ENCODE measurements at places on chromosomes 6 and 20.

GRCh38 chr6:169225131-169225576 is 28.5 kb downstream of the THBS2 start:
- no peak for DNase-seq

DNA sequence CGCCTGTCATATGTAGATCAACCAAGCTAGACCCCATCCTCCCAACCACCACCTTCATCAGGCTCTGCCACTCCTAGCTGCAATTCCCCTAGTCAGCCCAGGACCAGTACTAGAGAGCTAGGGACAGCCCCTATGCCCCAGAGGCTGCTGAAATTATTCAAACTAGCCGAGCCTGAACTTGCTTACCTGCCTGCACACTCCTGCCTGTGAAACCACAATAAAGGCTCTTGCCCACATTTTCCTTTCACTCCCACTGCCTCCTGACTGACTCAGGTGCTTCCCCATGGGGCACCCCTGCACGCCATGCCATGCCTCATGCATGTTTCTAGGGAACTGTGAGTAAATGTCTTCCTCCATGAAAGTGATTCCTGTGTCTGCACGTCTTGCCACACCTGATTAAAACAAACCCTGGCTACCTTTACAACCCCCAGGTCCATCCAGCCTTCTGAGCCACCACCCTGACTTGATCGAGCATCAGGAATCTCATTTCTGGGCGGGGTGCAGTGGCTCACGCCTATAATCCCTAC is 66.5 kb upstream of the IER3 start:
- no peak for DNase-seq

DNA sequence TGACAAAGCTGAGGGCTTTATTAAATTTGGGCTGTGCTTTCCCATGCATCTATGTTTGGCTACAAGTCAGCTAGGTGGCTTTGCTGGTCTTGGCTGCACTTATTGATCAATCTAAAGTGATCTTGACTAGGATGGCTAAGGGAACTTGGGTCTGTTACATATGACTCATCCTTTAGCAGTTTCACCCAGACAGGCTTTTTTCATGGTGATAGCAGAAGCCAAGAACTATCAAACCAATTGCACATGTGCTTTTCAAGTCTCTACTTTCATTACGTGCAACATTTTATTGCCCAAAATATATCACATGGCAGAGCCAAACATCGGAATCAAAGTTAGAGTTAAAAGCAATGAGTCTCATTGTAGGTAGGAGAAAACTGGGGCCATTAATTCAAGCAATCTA is 626.3 kb downstream of the TENT5A start:
- DNase-seq, result no peak

- no peak for DNase-seq
Measured at GRCh38 chr20:57025666-57026224, 240.7 kb downstream of the BMP7 start.

DNA sequence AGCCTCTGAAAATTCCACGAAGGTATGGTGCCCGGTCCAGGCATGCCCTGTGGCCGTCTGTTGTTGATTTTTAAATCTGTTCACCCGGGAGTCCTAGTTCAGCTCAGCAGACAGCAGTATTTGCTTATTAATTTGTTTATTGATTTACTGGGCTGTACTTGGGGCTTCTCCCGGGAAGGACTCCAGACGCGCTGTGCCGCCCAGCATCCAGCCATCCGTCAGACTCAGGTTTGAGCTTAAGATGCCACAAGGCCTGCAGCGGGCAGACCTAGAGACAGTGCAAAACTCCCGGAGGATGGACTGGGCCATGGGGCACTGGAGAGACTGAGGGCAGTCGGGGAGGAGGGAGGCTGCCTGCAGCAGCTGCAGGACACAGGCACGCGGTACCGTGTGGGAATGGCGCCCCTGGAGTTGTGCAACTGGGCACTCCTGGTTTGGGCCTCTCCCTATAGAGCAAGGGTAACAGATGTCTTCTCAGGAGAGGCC is 17.3 kb upstream of the CCDC167 start:
- no peak for DNase-seq

DNA sequence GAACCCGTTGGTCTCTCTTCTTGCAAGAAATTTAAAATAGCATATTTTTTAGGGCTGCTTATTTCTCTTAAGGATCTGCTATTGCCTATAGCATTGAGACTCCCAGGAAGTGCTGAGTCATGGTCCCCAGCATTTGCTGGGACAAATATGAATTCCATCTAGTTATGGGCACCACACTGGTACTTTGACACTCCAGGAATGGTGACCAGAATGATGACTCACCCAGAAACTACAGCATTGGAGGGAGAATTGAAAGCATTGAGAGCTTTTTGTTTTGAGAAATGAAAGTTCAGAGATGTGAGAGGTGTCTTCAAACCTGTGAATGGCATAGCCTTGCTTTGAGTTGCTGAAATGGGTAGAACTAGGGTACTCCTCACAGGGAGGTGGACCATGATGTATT is 699.7 kb downstream of the DHX35 start:
- DNase-seq, result no peak

DNA sequence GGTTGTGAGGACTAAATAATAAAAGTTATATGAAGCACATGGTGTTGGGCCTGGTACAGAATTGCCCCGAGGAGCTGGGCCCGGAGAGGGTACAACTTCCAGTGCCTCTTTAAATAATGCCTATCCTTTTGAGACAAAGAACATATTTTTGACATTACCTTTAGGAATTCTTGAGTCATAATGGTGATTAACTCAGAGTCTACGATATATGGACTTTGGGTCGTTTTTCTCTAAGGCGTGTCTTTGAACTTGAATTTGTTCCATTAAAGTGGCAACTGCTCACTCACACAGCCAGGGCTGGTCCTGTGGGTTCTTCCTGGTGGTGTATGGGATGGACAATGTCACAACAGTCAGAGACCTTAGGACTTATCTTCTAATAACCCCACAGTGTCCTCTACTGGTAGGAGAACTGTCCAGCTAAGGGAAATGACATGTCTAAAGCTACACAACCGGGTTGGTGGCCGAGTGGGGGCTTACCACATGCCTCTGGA is 106.5 kb downstream of the CDC5L start:
- DNase-seq, result no peak

GRCh38 chr6:147298461-147298860 is 94.2 kb downstream of the STXBP5 start:
- DNase-seq, result no peak

DNA sequence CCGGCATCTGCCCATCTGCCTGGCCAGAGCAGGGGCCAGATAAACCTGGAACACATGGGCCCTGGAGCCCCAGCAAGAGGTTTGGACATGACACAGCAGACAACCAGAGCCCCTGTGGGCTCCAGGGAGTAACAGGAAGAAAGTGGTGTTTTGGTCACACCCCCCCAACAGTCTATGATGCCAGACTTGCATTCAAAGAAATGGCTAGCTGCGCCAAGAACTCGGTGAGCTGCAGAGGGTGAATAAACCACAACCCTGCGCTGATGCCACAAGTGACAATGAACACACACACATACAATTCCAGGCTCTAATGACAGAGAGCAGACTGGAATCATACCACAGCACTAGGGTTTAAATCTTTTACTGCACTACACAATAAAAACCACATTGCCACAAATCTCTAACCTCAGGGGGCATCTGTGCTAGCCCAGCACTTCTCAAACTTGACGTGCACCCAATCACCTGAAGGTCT is 34.0 kb downstream of the TRERF1 start:
- no peak for DNase-seq

DNA sequence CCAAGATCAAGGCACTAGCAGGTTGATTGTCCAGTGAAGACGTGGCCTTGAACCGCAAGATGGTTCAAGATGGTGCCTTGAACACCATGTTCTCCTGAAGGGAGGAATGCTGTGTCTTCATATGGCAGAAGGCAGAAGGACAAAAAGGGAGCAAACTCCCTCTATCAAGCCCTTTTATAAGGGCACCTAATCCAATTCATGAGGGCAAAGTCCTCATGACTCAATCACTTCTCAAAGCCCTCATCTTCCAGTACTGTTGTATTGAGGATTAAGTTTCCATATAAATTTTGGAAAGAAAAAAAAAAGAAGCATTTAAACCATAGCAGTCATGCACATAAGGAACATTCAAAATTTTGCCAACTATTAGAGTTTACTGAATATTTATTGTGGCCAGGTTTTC is 29.9 kb upstream of the TSPYL1 start:
- DNase-seq, result no peak

DNA sequence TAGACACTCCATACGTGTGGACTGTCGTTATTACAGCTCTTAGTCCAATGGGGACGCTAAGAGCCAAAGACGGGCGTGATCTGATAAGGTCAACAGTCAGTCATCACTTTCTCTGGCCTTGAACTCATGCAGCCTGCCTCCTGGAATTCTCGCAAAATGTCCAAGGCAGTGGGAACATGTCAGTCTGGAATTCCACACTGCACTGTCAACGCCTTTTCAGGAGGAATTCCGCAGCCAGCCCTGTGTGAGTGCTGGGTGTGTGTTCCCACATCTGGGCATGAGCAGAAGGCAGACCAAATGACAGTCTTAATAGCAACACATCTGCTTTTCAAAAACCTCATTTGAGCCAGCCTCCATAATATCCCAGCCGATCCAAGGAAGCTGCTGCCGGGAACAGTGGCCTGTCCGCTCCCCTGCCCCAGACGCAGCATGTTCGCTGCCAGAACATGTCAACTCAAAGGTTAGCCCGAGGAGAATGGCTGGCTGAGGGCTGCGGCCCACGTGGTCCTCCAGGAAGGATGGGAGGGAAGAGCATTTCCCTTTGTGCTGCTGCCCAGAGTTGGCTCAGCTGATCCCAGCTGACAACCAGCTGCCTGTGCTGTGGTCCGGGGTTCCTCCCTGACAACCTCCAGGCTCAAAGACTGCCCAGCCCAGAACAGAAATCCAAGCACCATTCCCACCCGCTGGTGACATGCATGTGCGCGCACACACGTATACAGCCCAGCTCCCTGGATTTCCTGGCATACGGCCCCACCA is 103.1 kb downstream of the SULF2 start:
- DNase-seq, result no peak

GRCh38 chr6:41727705-41728072 is 7.7 kb downstream of the TFEB start:
- DNase-seq, result no peak

GRCh38 chr6:75414445-75415021 is 79.1 kb downstream of the FILIP1 start:
- DNase-seq, result no peak

- no peak for DNase-seq
Measured at GRCh38 chr20:1013566-1014340, 11.6 kb upstream of the RSPO4 start.

DNA sequence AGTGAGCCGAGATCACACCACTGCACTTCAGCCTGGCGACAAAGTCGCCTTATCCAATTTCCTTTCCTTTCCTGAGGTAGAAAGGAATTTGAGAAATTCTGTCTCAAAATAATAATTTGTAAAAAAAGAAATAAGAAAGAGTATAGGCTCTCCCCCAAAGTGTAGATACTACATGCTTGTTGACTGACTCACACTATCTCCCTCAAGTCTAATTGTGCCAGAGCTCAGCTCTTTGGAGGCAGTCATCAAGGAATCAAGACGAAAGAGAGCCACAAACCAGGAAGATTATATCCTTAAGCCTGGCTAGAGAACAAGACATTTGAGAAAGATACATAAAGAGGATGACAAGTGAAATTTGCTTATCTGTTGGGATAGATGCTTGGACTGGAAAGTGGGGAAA is 3.7 kb upstream of the FKBPL start:
- DNase-seq, result no peak

- DNase-seq, result no peak
Measured at GRCh38 chr20:24963672-24964505, 14.8 kb downstream of the CST7 start.

- DNase-seq, result peak; percentile 11
Measured at GRCh38 chr20:51703400-51704287, 64.5 kb downstream of the ATP9A start.

DNA sequence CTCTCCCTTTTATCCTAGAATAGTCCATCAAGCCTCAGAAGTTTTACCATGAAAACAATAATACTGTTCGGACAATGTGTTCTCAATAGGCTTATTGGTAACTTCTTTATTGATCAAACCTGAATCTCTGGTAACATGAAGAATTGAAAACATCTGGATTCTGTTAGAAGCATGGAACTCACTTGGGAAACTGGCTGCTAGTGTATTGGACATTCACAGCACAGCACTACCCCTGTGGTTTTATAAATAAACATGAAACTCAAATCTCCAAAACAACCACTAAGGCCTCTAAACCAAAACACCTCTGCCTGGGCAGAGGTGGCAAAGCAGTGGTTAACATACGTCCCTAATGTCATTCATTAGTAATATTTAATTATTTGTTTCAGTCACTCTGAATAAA is 157.6 kb upstream of the KCNQ5 start:
- DNase-seq, result no peak

DNA sequence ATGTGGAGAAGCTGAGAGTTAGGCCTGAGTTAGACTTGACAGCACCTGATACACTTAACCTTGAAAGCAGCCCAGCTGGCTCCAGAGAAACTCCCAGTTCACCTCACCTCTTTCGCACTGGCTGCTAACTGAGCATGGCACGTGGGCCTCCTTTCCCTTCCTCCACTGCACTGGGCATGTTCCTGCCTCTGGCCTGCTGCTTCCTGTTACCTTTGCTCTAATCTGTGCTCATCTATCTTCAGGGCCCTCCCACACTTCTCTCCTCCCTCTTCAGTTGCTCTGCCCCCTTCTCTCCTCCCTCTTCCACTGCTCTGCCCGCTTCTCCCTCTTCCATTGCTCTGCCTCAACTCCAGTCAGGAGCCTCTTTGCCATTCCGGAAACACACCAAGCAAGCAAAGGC is 13.7 kb upstream of the UBE2V1 start:
- no peak for DNase-seq

- no peak for DNase-seq
Measured at GRCh38 chr20:49964964-49965780, 17.6 kb upstream of the SNAI1 start.

DNA sequence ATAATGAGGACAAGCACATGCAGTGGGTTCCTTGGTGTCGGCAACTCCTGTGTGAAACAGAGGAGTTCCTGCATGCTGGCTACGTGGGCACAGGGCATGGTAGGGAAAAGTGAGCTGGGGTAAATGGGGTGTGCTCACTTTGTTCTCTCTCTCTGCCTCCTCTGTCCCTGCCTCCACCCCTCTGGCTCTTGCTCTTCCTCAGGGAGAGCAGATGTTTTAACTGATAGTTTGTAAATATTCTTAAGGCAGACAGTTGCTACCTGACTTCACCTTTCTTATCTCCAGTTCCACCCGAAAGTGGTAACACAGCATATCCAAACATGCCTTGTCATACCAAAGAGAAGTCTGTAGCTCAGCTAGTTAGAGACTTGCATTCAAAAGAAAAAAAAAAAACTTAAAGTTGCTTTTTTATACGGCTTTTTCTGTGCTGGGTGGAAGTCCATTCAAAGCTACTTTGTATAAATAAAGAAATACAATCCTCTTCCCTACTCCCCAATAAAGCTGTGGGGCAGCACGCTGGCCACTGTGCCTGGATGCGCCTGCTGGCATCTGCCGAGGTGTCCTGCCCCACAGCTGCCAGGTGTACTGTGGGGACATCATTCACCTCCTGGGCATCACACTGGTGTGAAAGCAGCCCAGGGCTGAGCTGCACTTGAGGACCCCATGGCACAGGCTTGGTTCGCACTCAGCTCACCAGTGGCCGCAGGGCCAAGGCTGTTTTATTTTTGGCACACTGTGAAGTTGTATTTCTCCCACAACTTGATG is 93.6 kb downstream of the FOXC1 start:
- DNase-seq, result no peak
